Fibroblast of upper back skin (primary cell): ENCODE measurements at places on chromosomes 13 and 19.
A peak's percentile ranks its signal among the peaks of the same experiment; 100 is the strongest.

GRCh38 chr13:35025314-35025713 is 83.2 kb downstream of the NBEA start:
- no peak for DNase-seq

- DNase-seq = peak; percentile 32
Measured at GRCh38 chr13:42544246-42544926, 29.6 kb upstream of the TNFSF11 start.

- no peak for DNase-seq
Measured at GRCh38 chr13:54884682-54885081, 1856.1 kb downstream of the OLFM4 start.

DNA sequence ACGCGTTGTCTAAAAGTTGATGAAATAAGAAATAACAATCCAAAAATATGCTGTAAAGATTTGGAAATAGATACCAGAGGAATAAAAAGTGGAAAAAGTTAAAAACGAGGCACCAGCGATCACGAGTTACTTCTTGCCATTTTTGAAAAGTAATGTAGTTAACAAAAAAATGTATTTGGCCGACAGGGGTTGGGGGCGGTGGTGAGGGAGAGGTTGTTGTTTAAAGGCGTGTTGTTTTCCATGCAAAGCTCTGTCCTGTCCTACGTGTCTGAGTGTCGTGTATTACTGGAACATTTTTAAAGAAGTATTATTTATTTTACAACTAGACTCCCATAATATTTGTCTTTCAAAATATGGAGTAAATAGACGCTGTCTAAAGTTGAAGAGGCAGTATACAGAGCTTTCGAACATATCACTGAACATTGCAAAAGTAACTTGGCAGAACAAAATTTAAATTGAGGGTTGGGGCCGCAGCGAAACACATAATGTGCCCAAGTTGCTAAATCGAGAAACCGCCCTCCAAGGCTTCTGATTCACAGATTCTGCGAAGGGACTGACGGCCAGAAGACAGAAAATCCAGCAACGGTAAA is 823 bp downstream of the FBXO17 start:
- no peak for DNase-seq

GRCh38 chr19:19650331-19650730 is 6.9 kb upstream of the GMIP start:
- no peak for DNase-seq

GRCh38 chr19:31054430-31054829 is 294.8 kb downstream of the TSHZ3 start:
- peak; percentile 79 for DNase-seq

DNA sequence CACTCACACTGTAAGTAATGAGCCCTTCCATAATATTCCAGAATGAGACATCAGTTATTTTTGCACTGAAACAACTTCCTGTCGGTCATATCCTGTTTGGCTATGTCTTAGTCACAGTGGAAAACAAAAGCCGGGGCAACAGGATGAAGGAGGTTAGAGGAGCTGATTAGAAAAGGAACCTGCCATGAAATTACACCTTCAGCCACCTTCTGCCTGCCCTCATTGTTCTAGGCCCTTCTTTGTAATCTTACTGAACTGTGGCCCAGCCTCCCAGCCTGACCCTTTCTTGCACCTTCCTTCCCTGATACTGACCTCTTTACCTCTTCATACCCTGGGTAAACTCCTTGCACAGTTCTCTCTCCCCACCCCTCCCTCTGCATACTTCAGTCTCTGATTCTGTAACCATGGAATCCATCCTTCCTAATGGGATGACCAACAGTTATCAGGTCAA is 67.3 kb downstream of the DOCK9 start:
- DNase-seq = peak; percentile 52

- DNase-seq = peak; percentile 24
Measured at GRCh38 chr13:93004919-93005318, 221.7 kb upstream of the GPC6 start.
